ENCODE measurements at places on chromosomes 16 and 17. TPM values are rescaled to one million over a fixed set of nuclear protein-coding genes. Genes with fewer than 3 reads are reported as not detected.

The HSPB9 gene
- 0.01 TPM for polyA plus RNA-seq

The METRN gene
- polyA plus RNA-seq: 103 TPM

The MYOCD gene
- 13.9 TPM for polyA plus RNA-seq

The CCL3 gene
- polyA plus RNA-seq: not detected

The PRR15L gene
- polyA plus RNA-seq: not detected

The APOH gene
- polyA plus RNA-seq: not detected

The DOC2B gene
- 4.9 TPM for polyA plus RNA-seq

The NPIPA3 gene
- polyA plus RNA-seq: 0.94 TPM

The AIPL1 gene
- not detected for polyA plus RNA-seq

All from heart right ventricle (tissue), 16 donors.